Placental pericyte (primary cell): ENCODE measurements at places on chromosomes 7 and 10. TPM values are rescaled to one million over a fixed set of nuclear protein-coding genes. Genes with fewer than 3 reads are reported as not detected.

Gene NPY4R
- 0.22 TPM in 1 of 2 replicates, not detected in the other for total RNA-seq

Gene PAX4
- total RNA-seq = not detected in 2 replicates

Gene TSPAN13
- 15.5 and 46.8 TPM in 2 replicates for total RNA-seq

Gene VGF
- not detected in 2 replicates for total RNA-seq

Gene PON1
- total RNA-seq = not detected in 2 replicates

Gene NUTM2E
- total RNA-seq = not detected in 2 replicates

Gene DDX56
- total RNA-seq = 41.4 and 88.2 TPM in 2 replicates

Gene HHEX
- total RNA-seq = 7.9 and 9.7 TPM in 2 replicates

Gene HOXA1
- total RNA-seq = 0.14 TPM in 1 of 2 replicates, not detected in the other

Gene HTR5A
- not detected in 2 replicates for total RNA-seq

Gene TLX1
- total RNA-seq = not detected in 2 replicates

Gene CTBP2
- 97.5 and 148 TPM in 2 replicates for total RNA-seq

Gene SHH
- not detected in 2 replicates for total RNA-seq

Gene ACTL6B
- not detected in 2 replicates for total RNA-seq

Gene LLCFC1
- not detected in 2 replicates for total RNA-seq

Gene SEMA3E
- total RNA-seq = under 0.01 and 1.7 TPM in 2 replicates

Gene PTN
- total RNA-seq = 5.9 and 9.6 TPM in 2 replicates

Gene SLC18A3
- total RNA-seq = not detected in 2 replicates

Gene DLX5
- total RNA-seq = not detected in 2 replicates

Gene SYPL1
- 37.4 and 49.1 TPM in 2 replicates for total RNA-seq

Gene POU6F2
- 0.22 and 0.86 TPM in 2 replicates for total RNA-seq

Gene IMMP2L
- 4.3 and 5.0 TPM in 2 replicates for total RNA-seq

Gene TMEM273
- 0.43 TPM in 1 of 2 replicates, not detected in the other for total RNA-seq
